ENCODE measurements at places on chromosomes 5 and 9. TPM values are rescaled to one million over a fixed set of nuclear protein-coding genes. Genes with fewer than 3 reads are reported as not detected.
A peak's percentile ranks its signal among the peaks of the same experiment; 100 is the strongest.

DNA sequence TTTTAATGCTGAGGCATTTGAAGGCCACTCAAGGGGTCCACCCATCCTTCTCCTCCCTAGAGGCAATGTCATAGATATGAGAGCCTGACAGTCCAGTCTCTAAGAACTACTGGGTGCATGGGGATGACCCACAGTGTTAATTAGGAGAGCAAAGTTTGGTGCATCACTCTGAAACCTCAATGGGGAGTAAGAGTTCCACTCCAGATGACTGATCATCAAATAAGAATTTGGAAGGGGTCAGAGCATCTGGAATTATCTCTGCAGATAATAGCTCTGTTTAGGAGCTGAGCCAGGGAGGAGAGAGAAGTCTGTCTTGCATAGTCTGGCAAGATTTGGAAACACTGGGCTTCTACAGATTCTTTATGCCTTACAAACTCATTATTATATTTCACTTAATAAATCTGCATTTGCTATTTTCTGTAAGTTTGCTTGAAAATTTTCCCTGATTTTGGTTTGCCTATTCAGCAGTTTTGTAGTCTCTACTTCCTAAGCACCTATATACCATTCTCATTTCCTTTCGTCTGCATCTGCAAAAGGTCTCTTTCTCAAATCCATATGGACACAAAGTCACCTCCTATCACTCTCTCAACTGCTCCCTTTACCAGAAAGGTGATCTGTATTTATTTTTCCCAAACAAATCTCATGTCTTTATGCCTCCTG lies 27.7 kb downstream of the FGF10 start:
- DNase-seq: no peak

The PRLR gene
- not detected for total RNA-seq

The WNK2 gene
- total RNA-seq: 0.30 TPM

The IGFBPL1 gene
- total RNA-seq: not detected

- no peak for DNase-seq
Observed at GRCh38 chr5:73299665-73300336, 126.8 kb downstream of the TMEM174 start.

- no peak for DNase-seq
Observed at GRCh38 chr5:40991168-40991980, 79.8 kb downstream of the MROH2B start.

The CCNJL gene
- not detected for total RNA-seq

- no peak for DNase-seq
Observed at GRCh38 chr9:93052791-93053540, 5.5 kb upstream of the SUSD3 start.

DNA sequence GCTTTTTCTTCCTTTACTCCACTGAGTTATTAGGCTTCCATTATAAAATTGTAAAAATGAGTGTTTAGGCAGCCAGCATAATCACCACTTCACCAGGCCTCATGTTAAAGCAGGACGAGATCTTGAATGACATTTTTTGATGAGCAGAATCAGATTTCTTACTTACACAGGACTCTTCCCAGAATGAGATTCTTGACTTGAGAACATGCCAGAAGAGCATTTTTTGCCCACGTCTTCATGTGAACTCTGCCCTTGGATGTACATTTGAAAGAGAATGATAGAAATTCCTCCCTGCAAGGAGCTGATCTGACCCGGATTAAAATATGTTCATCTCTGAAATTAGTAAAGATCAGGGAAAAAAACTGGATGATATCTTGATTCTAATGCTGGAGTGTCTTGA lies 212.1 kb upstream of the ADRA1B start:
- no peak for DNase-seq

- DNase-seq: no peak
Observed at GRCh38 chr5:175872287-175873087, 1.1 kb downstream of the CPLX2 start.

- DNase-seq: no peak
Observed at GRCh38 chr5:99587983-99588382, 659.2 kb upstream of the CHD1 start.

- DNase-seq: no peak
Observed at GRCh38 chr5:36950586-36951457, 74.3 kb downstream of the NIPBL start.

- no peak for DNase-seq
Observed at GRCh38 chr5:131496400-131496713, 138.7 kb downstream of the RAPGEF6 start.

GRCh38 chr9:132651259-132651658 lies 18.5 kb downstream of the DDX31 start:
- no peak for DNase-seq

The CAVIN4 gene
- total RNA-seq: 0.19 TPM

- DNase-seq: no peak
Observed at GRCh38 chr5:34410411-34411139, 245.6 kb upstream of the RAI14 start.

DNA sequence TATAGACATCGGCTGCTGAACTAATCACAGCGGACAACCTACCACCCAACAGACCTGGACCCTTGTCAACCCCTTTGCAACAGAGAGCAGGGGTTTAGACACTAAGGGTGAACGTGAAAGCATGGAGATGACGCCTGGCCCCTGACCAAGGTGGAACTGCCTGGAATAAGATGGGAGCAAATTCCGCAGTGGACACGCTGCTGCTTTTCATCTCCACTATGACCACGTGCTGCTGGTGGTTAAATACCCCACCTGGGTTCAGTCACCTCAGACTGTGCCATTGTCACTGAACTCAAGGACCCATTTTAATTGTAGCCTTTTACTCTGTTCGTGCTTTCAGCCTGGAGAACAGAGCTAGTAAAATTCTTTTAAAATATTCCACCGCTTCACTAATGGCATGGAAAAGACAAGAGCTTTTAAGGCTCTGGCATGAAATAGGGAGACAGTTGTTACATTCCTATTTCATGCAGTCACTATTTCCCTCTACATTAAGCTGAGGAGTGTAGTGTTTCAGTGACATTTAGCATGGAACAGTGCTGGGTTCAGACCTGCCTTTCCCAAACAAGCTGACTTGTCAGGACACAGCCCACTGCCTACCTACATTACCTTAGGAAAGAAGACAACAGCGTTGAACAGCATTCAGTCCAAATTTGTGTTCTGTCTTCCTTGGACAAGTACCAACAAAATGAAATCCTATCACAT lies 96.8 kb downstream of the ANKRD18B start:
- no peak for DNase-seq

- no peak for DNase-seq
Observed at GRCh38 chr9:2233274-2233673, 218.1 kb downstream of the SMARCA2 start.

The C9orf85 gene
- 4.0 TPM for total RNA-seq

DNA sequence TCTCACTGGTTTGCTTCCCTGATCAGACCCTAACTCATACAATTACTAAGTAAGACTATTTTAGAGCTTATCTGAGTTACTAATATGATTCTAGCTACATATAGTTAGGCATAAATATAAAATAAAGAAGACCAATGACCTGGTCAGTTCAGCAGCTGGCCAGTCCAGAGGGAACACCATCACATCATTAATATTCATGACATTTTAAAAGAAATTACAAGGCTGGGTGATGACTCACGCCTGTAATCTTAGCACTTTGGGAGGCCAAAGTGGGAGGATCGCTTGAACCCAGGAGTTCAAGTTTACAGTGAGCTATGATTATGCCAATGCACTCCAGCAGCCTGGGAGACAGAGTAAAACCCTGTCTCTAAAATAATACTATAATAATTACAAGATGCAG lies 37.0 kb upstream of the CDC42SE2 start:
- no peak for DNase-seq

The LRRC70 gene
- total RNA-seq: 3.5 TPM

The ARRDC3 gene
- 131 TPM for total RNA-seq

The NIPSNAP3A gene
- total RNA-seq: 9.2 TPM

The PCSK1 gene
- total RNA-seq: not detected

The ZBTB5 gene
- 18.5 TPM for total RNA-seq

DNA sequence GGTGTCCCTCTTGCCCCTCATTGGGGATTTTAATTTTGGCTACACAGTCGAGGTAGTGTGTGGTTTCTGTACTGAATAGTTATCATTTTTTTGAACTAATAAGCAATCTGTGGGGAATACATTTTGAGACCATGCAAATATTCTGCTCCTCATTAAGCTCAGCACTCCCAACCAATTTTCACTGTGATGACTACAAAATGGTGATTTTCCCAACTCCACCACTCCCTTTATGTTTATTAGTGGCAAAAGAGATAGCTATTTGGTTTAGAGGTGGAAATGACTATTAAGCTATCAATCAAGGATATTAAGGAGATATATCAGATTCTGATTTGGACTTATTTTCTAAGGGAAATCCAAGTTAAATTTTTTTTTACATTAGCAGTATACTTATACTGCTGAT lies 62.9 kb downstream of the FOCAD start:
- DNase-seq: no peak

The MOB3B gene
- total RNA-seq: 0.17 TPM

The GDNF gene
- total RNA-seq: not detected

The SLC6A7 gene
- not detected for total RNA-seq

- DNase-seq: no peak
Observed at GRCh38 chr5:123809594-123810221, 297.7 kb downstream of the CSNK1G3 start.

- no peak for DNase-seq
Observed at GRCh38 chr5:103532086-103532734, 30.4 kb downstream of the NUDT12 start.

DNA sequence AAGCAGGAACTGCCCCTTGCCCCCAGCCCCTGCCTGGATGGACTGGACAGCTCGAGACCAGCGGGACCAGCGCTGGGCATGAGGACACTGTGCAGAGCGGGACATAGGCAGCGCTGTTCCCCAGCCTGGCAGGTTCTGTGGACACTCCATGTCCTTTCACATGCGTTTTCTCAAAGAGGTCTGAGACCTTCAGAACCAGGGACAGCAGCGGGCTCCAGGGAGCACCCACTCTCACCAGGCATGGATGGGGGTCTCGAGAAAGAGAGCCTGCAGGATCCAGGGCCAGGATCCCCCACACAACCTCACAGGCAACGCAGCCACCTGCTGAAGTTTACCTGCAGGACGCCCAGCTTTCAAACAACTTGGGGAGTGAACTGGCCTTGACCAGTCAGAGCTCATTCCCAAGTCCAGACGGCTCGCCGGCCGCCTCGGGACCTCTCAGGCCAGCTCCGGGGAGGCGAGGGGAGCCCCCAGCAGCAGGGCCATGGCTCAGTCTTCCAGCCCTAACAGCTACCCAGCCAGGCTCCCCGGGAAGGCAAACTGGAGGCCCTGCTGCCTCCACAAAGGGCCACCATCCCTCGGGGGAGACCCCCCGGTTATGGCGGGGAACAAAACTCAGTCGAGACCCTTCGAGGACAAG lies 72.5 kb upstream of the SARDH start:
- no peak for DNase-seq

The GOLM1 gene
- 0.14 TPM for total RNA-seq

DNA sequence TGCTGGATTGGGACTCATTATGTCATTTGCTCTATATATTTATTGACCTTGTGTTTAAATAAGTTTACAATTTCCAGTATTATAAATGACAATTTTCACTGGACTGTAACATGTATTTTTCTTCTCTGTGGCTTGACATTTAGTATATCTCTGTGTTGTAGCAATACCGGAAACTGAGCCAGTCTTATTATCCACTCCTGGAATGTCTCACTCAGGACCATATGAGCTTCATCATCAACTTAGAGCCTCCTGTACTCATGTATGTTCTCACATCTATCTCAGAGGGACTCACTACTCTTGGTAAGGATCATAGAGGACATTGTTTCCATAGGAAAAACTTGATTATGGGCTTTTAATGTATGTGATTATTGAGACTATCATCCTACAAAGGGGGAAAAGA lies 66.5 kb upstream of the TLX3 start:
- no peak for DNase-seq

- DNase-seq: no peak
Observed at GRCh38 chr5:73426034-73426433, 22.5 kb downstream of the FOXD1 start.

The PTGES gene
- 0.22 TPM for total RNA-seq

DNA sequence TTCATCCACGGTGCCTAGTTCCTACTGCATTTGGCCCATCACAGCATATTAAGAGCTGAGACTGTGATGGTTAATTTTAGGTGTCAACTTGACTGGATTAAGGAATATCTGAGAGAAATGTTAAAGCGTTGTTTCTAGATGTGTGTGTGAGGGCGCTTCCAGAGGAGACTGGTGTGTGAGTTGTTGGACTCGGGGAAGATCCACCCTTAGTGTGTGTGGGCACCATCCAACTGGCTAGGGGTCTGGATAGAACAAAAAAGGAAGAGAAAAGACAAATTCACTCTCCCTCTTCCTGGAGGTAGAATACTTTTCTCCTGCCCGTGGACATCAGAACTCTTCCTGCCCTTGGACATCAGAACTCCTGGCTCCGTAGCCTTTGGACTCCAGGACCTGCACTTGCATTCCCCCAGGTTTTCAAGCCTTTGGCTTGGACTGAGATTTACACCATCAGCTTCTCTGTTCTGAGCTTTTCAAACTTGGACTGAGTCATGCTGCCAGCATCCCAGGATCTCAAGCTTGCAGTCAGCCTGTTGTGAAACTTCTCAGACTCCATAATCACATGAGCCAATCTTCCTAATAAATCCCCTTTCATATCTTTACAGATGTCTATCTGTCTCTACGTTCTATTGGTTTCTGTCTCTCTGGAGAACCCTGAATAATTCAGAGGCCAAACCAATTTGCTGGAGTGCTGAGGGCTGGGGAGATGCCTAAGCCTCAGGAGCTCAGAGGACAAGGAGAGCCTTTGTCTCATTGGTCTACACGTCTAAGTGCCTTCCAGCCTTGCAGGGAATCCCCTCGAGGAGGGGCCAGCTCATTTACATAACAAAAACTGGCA lies 164.5 kb downstream of the DCP2 start:
- DNase-seq: no peak

The DOLPP1 gene
- 5.1 TPM for total RNA-seq

The STKLD1 gene
- total RNA-seq: 1.8 TPM

The C7 gene
- not detected for total RNA-seq

The C9orf40 gene
- total RNA-seq: 2.3 TPM

The PHYHD1 gene
- 2.5 TPM for total RNA-seq

DNA sequence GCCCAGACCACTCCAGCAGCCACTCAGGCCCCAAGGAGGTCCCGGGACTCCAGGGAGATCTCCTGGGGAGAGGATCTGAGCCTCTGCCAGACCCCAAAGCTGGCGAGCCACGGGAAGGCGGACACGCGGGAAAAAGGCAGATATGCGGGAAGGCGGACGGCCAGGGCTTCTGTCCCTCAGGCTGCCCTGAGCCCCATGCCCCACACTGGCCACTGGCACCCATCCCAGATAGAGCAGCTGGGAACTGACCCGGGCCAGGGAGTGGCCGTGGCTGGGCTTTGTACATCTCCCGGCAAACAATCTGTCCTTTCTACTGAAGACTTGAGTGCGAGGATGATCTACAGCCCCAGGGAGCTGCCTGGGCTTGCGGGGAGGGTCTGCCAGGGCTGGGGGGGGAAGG lies 21.1 kb upstream of the NOTCH1 start:
- DNase-seq: no peak

GRCh38 chr9:132670457-132671391 lies at the start of gene GTF3C4:
GTF3C4 (plus strand) TSS chr9:132670464; CDS start chr9:132670599, 135 bp downstream.
- peak; percentile 21 for DNase-seq

GRCh38 chr5:19866090-19866450 lies 121.9 kb downstream of the CDH18 start:
- DNase-seq: no peak

- no peak for DNase-seq
Observed at GRCh38 chr5:96966801-96967200, 30.9 kb downstream of the LNPEP start.

- no peak for DNase-seq
Observed at GRCh38 chr9:126309427-126310189, 17.0 kb upstream of the MVB12B start.

The CARD19 gene
- total RNA-seq: 72.1 TPM

Measured in CD8-positive, alpha-beta T cell (primary cell).